ENCODE measurements at places on chromosomes 2 and 18.
A peak's percentile ranks its signal among the peaks of the same experiment; 100 is the strongest.

GRCh38 chr2:96769814-96770213, 9.1 kb downstream of the CNNM4 start:
- DNase-seq: no peak

DNA sequence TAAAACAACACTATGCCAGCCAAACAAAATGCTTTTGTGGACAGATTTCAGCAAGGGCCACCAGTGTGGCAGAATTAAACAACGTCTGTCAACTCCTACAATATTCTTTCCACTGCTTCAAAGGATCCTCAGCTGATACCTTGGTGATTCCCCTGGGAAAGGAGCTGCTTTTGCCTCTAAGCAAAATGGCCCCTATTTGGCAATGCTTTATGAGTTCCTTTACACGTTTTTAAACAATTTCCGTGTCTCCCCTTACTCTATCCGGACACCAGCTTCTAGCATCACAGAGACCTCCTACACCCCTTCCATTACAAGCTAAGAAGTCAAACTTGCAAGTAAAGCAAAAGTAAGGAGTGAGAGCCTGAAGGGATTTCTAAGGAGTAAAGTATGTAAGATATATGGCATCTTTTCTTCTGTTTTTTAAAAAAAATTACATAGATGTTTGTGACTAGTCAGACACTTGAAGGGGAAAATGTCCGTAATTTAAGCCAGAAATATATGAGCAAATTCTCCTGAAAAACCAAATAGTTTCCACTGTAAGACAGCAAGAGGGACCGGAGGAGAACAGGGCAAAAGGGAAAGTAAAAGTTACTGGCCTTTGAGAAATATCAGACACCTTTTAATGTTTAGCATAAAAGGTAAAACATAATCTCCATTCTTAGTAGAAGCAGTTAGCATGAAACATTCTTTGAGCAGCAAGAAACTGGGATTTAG, 1.9 kb downstream of the SOS1 start:
- no peak for DNase-seq

DNA sequence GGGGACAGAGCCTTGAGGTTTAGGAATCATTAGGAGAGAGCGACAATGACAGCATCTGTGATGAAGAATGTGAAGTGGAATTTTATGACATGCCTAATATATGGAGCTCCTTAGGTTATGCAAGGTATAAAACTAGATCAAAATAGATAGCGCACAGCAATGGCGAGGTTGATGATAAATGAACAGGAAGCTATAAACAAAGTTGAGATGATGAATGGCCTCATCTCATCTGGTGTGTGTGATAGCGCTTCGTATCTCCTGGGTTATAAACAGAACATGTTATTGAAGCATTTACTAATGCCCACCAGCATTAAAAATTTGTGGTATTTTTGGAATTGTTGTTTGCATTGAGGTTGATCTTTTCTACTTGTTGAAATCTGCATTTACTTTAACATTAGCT, 231.5 kb downstream of the LTBP1 start:
- DNase-seq: no peak

- DNase-seq: no peak
Measured at GRCh38 chr2:34037157-34037556, 438.1 kb upstream of the FAM98A start.

DNA sequence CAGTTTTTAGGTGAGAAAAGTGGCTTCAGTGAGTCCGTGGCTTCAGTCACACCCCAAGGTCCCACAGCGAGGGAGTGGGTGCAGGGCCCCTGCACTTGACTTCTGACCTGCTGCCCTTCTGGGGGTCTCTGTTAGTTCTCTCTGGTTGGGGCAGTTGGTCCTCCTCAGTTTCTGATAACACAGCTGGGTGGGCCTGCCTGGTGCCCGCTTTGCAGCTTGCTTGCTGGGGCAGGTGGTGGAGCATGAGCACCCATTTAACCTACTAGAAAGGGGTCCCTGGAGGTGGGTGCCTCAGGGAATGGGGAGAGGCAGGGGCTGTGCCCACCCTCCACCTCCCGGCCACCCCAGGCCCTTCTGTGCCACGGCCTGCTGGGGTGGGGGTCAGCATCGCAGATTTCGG, 83.2 kb downstream of the ASB1 start:
- DNase-seq: no peak

DNA sequence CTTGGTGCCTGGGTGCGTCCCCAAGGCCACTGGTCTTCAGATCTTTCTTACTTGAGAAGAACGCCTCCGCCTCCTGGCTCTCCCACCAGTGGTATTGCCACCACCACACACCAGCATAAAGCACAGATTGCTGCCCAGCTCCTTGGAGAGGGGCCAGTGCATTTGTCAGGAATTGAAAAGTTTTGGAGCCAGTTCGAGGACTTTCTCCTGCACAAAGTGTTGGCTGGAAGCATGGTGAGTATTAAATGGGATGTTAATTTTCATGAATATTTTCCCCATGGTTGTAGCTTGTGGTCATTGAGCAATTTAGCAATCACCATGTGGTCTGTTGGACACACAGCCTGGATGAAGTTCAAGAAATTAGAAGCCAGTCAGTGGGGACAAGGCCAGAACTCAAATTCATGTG, 684.6 kb upstream of the FANCL start:
- no peak for DNase-seq

DNA sequence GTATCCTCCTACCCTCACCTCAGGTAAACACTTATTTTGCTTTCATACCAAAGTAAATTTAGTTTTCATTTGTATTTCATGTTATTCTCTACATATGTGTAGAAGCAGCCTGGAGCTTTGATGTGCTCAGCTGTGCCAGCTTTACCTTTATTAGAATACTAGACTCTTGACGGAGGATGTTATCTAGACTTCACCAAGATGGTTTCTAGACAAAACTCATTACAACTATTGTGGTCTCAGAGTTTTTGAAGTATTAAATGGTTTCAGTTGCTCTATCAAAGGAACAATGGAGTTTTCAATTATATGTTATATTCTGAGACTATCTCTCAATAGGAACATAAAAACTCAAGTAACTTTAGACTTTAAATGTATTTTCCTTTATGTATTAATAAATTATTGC, 5.0 kb upstream of the IL18RAP start:
- DNase-seq: no peak

- peak; percentile 17 for DNase-seq
Measured at GRCh38 chr2:237026981-237027711, 58.5 kb upstream of the COPS8 start.

- no peak for DNase-seq
Measured at GRCh38 chr2:58377181-58377580, 136.1 kb upstream of the FANCL start.

GRCh38 chr2:29053670-29054400, 20.5 kb downstream of the PCARE start:
- DNase-seq: no peak

- no peak for DNase-seq
Measured at GRCh38 chr2:216389570-216389969, 17.3 kb upstream of the MARCHF4 start.

DNA sequence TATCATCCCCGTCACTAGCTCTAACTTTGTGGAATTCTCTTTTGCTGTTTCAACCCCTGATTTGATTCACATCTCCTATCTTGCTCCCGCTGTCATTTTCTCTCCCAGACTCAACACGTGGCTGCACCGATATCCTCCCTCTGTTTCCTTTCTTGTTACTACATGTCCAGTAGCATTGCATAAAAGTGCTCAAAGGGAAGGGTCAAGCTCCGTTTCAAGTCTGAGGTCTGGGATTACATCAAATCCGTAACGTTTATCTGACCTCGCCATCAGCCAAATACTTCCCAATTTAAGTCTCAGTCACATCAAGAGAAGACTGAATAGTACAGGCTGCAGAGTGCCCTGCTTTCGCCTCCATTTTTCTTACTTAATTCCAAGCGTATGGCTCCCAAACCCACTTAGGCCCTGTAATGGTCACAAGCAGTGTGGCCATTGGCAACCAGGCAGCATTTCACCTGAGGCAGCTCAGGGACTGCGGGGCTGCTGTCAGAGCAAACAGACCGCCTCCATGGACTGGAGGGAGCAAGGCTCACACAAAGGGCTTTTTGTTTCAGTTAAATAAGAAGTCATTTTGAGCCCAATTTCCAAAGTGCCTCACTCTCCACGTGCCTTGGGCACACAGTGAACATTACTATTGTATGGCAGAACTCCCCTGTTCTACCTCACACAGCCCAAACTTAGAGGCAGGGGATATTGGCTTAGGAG, 217.8 kb downstream of the BCL11A start:
- DNase-seq: no peak

- DNase-seq: no peak
Measured at GRCh38 chr2:203237346-203238238, 1.2 kb upstream of the CYP20A1 start.

DNA sequence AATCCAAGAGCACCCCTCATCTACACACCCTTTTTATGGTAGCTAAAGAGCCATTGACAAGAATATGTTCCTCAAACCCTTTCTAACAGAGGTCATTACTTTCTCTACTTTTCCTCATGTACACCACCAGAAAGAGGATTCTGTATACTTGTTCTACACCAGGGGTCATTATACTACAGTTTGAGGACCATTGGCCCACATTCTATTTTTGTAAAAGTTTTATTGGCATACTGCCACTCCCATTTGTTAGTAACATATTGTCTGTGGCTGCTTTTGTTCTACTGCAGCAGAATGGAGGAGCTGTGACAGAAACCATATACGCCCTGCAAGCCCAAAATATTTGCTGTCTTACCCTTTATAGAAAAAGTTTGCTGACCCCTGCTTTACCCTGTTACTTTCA, 14.3 kb downstream of the HTR2B start:
- DNase-seq: no peak

DNA sequence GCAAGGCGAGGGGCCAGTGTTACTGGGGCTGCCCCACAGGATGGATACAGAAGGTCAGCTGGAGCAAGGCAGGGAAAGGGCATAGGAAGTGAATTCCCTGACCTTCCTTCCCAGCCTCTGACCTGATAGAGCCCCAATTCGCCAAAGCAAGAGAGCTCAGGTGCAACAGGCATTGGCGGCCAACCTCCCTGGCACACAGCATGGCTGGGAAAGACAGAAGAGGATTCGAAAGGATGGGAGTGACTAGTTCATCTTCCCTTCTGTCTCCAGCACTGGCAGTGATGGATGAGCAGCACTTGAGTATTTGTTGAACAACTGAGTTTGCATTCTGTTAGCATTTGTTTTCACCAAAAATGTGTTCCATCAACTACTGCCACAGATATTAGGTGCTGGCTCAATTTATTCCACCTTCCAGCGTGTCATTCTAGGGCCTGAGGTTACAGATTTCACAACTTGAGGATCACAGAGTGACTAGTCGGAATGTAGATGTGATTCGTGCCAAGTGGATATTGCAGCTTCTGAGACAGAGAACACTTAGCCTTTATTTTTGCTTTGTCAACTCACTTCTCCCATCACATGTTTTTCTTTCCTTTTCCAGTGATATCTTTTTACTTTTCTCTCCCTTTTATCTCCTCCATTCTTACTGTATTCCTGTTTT, 6.2 kb downstream of the COPS8 start:
- no peak for DNase-seq

DNA sequence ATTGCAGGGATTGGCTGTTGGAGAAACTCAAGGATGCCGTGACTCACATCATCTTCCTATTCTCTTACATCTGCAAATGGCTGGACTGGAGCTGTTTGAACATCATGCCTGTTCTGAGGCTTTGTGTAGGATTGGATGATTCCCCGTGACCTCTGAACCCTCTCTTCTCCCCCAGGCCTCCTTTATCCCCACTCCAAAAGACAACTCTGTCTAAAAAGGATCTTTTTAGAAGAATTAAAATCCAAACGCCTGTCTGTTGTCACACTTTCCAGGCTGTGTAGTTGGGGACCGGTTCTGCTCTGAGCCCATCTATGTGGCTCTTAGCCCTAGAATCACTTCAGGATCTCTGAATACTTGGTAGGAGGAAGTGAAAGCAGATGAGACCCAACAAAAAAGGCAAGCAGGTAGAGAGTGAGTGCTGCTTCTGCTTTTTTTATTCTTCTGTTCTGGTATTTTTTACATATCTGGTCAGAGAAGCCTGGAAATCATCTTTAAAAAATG, 565 bp downstream of the SP140 start:
- DNase-seq: peak; percentile 19

DNA sequence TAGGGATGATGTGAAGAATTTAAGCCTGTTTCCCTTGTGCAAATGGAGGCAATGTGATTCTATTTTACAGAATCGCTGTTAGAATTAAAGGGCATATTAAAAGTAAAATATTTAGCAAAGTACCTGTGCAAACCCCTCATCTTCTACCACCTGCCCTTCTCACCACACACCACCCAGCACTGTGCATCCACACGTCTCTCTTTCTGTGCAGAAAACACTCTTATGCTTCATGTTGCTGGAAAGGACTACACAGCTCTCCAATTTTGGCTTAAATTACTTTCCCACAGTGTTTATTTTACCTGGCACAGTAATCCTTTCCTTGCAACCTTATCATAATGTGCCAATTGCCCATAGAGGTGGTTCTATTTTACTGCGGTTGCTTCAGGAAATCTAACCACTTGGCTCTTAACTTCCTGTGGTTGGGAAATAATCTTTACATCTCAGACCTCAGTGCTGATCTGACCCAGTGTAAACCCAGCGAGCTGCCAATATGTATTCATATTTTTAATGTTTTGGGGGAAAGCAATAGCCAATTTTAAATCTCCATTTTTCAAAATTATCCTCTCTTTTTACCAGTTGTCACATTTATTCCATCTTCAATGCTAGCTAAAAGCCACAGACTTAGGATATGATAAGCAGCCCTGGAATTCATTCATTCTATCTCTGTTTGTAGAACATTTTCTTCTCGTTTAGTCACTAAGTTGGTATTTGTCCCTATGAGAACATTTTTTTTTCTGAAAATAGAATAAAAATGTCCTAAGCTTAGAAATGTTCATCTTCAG, 250.9 kb downstream of the DSEL start:
- no peak for DNase-seq

- no peak for DNase-seq
Measured at GRCh38 chr2:70901227-70902066, 34.3 kb upstream of the ATP6V1B1 start.

- DNase-seq: no peak
Measured at GRCh38 chr18:55763805-55764204, 175.8 kb upstream of the TCF4 start.

- DNase-seq: no peak
Measured at GRCh38 chr2:25259737-25260124, 82.0 kb downstream of the DNMT3A start.

GRCh38 chr2:150097901-150098531, 389.5 kb downstream of the RND3 start:
- DNase-seq: no peak

DNA sequence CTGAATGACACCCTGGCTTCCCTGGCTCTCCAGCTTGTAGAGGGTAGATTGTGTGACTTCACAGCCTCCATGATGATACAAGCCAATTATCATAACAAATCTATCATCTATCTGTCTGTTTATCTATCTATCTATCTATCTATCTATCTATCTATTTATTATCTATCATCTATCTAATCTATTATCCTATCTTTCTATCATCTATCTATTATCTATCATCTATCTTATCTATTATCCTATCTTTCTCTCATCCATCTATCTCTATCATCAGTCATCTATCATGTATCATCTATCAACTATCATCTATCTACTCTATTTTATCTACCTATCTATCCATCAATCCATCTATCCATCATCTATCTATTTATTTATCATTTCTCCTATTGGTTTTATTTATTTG, 361.8 kb downstream of the RNF144A start:
- no peak for DNase-seq

All from activated naive CD4-positive, alpha-beta T cell treated with Interleukin-2 at 50 U/mL for 16 hours (primary cell).